ENCODE measurements at places on chromosomes 7 and 10. TPM values are rescaled to one million over a fixed set of nuclear protein-coding genes. Genes with fewer than 3 reads are reported as not detected.

PKD1L1 gene
- total RNA-seq, result not detected

OTUD1 gene
- 13.1 TPM for total RNA-seq

AMZ1 gene
- total RNA-seq, result not detected

AZGP1 gene
- not detected for total RNA-seq

HOXA4 gene
- 10.3 TPM for total RNA-seq

RGR gene
- total RNA-seq, result not detected

FAM131B gene
- total RNA-seq, result not detected

TAS2R3 gene
- not detected for total RNA-seq

DNA sequence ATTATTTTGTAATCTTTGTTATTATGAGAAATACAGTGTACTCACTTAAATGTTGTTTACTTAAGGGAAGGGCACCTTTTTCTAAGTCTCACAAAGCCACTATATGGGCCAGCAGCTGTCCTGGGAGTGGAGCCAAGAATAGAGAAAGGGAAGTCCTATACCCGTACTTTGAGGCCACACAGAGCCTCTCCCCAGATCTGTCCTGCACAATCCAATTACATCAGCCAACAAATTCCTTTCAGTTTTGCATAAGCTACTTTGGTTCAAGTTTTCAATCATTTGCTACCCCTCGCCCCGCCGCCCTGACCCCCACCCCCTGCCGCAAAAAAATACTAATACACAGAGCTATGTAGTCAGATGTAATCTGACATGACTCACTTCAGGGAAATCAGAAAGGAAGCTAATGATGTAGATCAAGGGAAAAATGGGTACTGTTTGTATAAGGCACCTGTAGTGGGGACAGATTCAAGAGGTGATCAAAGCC, 297.4 kb upstream of the NEBL start:
- peak; percentile 61 for DNase-seq

DNA sequence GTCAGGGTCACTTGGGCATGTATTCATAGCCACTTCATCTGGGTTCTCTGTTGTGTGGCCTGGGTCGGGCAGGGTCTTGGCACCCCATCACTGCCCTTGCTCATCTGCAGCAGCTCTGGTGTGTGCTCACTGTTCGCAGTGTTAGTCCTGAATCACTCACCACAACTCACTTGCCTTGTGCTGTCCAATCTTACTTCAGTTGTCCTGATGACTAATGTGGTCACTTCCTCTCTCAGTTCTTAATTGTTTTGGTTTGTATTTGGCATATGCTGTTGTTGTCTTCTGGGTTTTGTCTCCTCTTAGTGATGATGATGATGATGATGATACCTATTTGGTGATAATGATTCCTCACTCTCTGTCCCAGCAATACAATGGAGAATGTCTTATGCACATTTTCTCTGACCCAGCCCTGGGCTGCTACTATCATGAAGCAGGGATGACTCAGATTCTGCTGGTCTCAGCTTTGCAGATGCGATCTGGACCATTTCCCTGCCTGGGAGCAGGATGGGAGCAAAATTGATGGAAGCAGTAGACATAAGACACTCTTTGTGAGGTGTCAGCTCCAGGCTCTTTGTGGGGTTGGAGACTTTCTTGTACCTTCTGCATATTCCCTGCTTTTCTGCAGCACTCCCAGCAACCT, 17.0 kb downstream of the ADRA2A start:
- no peak for DNase-seq

DNA sequence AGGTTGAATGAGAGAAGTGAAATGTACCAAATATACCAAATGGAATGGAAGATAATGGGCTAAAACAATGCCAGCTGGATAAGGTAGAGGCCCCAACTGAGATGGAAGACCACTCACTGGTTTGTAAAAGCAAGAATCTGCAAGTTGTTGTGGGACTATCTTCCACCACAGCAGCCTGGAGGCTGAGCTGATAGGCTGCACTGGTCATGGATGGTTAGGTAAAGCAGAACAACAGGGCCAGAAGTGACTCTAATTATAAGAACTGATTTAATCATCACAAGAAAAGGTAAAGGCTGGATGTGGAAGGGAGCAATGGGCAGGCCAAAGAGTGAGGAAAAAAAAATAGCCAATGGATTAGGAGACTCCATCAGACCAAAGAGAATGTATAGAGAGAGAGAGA, 11.8 kb downstream of the TFEC start:
- DNase-seq, result no peak

- no peak for DNase-seq
Measured at GRCh38 chr7:51308265-51308664, 8.3 kb downstream of the COBL start.

- DNase-seq, result peak; percentile 89
Measured at GRCh38 chr10:120586471-120586872, 129.4 kb downstream of the PLPP4 start.

DNA sequence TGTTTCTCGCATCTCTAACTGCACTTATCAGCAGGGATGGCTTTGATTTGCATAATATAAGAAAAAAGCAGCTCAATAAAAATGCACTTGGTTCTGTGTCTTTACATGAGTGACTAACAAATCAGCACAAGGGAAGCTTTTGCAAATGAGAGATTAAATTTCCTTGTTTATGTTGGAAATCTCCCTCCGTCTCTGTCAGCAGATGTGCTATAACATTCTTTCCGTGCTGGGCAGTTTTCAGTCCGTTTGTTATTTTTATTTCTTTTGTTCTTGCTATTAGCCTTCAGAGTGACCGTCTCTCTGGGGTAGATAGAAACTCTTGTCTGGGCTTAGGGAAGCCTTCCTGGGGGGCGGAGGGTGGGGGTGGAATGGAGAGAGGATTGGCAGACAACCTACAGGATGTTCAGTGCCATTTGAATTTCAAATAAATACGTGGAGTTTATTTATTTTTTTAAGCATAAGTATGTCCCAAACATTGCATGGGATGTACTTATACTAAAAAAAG, 96.0 kb downstream of the GATA3 start:
- no peak for DNase-seq

- DNase-seq, result no peak
Measured at GRCh38 chr7:121016966-121017365, 28.5 kb downstream of the CPED1 start.

DNA sequence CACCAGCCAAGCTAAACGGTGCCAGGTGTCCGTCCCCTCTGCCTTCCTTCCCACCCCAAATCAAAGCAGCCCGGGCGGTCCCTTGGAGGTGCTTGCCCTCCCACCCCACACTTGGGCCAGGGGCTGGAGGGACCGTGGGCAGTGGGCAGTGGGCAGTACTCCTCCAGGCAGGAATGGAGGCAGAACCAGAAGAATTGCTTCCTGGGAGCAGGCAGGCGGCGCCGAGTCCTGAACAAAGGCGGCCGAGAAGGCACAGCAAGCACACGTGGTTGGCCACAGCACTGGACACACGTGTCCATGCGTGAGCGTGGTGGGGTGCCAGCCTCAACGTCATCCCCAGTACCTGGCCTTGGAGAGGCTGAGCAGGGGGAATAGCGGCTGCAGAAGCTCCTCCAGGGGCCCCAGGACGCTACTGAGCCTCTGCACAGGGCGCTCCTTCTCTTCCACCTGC, 48.4 kb upstream of the NKX6-2 start:
- DNase-seq, result no peak

GRCh38 chr7:155280446-155281397, 17.0 kb upstream of the INSIG1 start:
- DNase-seq, result no peak

GRCh38 chr7:120724448-120724847, 133.5 kb downstream of the TSPAN12 start:
- no peak for DNase-seq

DNA sequence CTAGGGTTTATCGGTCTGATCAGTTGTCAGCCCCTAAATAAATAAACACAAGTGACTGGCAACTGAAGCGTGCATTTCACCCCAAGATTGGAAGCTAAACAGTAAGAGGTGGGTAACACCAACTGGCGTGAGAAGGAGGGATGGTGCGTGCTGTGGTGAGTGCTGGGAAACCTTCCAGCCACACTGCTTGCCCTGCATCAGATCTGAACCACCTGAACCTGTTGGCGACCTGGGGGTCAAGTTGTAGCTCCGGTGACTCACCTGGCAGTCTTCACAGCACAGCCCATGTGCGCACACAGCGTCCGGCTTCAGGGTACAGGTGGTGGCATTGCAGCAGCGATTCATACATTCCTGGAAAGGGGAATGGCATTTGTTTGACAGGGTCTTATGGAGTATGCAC, 170.1 kb downstream of the FANK1 start:
- DNase-seq, result no peak

GRCh38 chr10:10078446-10078845, 939.2 kb upstream of the CELF2 start:
- no peak for DNase-seq

GRCh38 chr10:85545874-85546273, 820.7 kb downstream of the GRID1 start:
- DNase-seq, result no peak

DNA sequence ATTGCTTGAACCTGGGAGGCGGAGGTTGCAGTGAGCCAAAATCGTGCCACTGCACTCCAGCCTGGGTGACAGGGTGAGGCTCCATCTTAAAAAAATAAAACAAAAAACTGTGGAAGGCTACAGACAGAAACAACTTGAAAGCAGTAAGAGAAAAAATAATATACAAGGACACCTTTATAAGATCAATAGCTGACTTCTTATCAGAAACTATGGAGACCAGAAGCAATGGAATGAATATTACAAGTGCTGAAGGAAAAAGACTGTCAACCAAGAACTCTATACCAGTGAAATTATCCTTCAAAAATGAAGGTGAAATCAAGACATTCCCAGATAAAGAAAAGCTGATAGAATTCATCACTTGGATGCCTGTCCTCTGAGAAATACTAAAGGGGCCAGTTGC, 49.0 kb downstream of the RBAK start:
- peak; percentile 18 for DNase-seq

Data from Caki2 (cell line).